Panc1 (cell line): ENCODE measurements at places on chromosomes 7 and 10.

DNA sequence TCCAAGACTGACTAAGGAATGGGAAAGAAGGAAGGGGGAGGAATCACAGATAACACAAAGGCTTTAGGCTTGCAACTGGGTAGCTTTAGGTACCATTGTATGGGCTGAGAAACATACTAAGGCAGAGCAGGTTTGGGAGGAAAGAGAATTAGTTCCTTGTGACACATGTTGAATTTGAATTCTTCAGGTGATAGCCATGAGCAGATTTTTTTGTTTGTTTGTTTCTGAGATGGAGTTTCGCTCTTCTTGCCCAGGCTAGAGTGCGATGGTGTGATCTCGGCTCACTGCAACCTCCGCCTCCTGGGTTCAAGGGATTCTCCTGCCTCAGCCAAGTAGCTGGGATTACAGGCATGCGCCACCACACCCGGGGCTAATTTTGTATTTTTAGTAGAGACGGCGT lies 4.4 kb upstream of the SND1 start:
- DNase-seq = no peak
- no peak overlapping the region for H3K4me3 ChIP-seq
- no peaks in the 10 kb centered on the region for H3K27me3 ChIP-seq
- H3K27ac ChIP-seq = no peak overlapping the region

DNA sequence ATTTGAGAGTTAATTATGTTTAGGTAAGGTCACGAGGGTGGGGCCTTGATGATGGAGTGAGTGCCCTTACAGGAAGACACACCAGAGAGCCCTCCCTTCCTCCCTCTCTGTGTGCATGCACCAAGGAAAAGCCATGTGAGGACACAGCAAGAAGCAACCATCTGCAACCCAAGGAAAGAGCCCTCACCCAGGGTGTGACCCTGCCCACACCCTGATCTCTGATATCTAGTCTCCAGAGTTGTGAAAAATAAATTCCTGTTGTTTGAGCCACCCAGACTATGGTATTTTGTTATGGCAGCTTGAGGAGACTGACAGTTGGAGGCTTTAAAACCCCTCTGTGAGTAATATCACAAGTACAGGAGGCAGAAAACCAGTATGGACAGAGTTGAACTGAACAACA lies 15.0 kb upstream of the MCM10 start:
- DNase-seq = no peak
- H3K27me3 ChIP-seq = no peaks in the 10 kb centered on the region
- no peak overlapping the region for H3K27ac ChIP-seq
- no peaks in the 10 kb centered on the region for H3K36me3 ChIP-seq
- no peak overlapping the region for H3K4me3 ChIP-seq

DNA sequence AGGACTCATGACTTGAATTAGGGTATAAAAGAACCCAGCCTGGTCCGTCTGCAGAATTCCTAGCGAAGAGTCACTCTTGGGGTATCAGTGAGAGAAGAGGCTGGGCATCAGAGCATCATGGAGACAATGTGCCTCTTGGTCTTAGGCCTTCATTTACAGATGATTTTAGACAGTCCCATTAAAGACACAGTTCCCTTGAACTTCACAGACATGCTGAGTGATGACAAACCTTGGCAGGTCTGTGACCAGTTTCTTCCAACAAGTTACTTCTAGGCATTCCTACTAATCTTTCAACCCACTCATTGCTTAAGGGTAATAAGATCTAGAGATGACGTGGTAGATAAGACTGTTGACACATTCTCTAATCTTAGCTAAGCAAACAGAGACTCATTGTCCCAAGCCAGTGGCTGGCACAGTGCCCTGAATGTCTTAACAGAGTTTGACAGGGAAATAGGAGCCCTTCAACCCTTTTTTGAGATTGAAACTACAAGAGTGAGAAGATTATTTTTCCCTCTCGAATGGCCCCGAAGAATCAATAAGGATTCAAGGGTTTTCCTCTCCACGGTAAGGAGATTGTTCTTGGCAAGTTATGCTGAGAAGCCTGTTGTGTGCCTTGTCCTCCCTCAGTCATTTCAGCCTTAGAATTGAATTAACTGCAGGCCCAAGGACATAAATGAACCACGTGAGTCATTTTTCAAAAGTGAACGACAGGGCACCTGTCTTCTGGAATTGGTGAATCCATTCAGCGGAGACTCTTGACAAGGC lies 281.1 kb downstream of the CCDC3 start:
- DNase-seq = no peak
- H3K27ac ChIP-seq = no peak overlapping the region
- H3K27me3 ChIP-seq = no peaks in the 10 kb centered on the region
- no peaks in the 10 kb centered on the region for H3K36me3 ChIP-seq
- no peak overlapping the region for H3K4me3 ChIP-seq

- peaks cover 12% of the 10 kb centered on the region for H3K4me1 ChIP-seq
- no peaks in the 10 kb centered on the region for H3K27me3 ChIP-seq
- peak within 1 kb of the TSS; percentile 83 for H3K4me3 ChIP-seq
- H3K27ac ChIP-seq = peak within 1 kb of the TSS; percentile 86
Observed at GRCh38 chr10:22714479-22715289, at the start of gene PIP4K2A. Gene PIP4K2A, minus strand, starts transcription at chr10:22714578. Its CDS starts 252 bp downstream, at chr10:22714326.

DNA sequence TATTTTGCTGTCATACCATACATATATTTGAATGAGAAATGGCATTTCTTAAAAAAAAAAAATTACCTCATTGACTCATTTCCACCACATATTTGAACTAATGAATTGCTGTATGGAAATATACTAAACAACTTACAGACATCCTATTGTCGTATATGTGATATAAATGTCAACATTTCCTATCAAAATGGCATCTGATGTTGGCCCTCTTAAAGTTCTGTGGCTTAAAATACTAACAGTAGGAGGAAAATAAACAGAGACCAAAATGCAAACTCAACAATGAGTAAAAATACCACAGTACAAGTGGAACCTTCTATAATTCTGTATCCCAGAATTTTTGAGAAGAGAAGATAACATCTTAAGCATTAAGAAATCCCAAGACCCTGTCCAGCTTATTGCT lies 405.6 kb upstream of the GALNT17 start:
- no peaks in the 10 kb centered on the region for H3K27me3 ChIP-seq
- H3K4me1 ChIP-seq = no peaks in the 10 kb centered on the region
- H3K27ac ChIP-seq = no peak overlapping the region
- DNase-seq = no peak
- H3K36me3 ChIP-seq = no peaks in the 10 kb centered on the region
